ENCODE measurements at places on chromosomes 6 and 20. TPM values are rescaled to one million over a fixed set of nuclear protein-coding genes. Genes with fewer than 3 reads are reported as not detected.
A peak's percentile ranks its signal among the peaks of the same experiment; 100 is the strongest.

GRCh38 chr6:97129106-97129505 is 153.9 kb downstream of the MMS22L start:
- DNase-seq, result no peak

DNA sequence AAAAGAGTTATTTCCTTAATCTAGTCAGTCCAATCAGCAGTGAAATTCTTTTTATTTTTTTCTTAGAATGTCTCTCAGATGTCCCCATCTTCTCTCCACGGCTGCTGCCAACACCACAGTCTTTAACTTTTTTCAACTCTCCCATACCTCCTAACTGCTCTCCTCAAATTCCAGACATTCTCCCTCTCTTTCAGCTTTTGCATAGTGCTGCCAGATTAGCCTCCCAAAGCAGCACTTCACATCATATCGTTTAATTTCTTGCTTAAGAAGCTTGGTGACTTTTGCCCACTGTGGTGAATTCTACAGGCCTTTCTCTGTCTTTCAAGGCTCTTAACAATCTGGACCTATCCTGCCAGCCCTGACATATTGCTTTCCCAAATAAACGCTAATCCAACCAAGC is 233.4 kb downstream of the UST start:
- no peak for DNase-seq

GRCh38 chr20:24786646-24787045 is 162.4 kb upstream of the CST7 start:
- DNase-seq, result no peak

SLC22A16 gene
- not detected for total RNA-seq

DNA sequence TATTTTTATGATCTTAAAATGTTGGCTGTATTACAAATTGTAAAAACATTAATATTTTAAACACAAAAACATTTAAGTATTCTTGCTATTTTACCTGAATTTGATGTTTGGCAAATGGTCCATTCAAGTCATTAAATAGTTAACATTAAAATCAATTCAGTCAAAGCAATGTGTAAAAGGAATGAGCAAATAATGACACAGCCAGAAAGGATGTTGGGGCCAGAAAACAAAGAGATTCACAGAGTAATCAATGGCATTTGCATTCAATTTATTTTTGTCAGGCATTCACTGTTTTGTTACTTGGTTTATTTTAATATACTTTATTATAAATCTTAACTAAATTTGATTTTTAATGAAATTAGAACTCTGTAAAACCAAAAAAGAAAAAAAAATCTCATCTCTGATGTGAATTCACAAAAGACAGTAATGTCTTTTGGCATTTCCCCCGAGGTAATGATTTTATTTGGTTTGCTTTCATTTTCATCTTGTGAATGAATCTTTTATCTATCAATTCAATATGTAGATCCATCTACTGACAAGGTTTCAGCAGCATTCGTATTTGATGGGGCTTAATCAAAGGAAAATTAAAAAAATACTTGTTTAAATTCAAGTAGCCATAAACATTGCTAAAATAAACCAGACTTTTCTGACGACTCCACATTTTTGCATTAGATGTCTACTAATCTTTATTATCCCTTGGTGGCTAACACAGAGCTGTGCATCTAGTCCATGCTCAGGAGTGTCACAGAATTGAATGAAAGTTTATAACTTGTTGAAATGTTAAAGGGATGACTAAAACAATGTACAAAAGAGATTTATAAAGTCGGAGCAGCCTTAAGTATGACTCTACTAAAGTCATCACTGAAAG is 866.7 kb upstream of the GJE1 start:
- no peak for DNase-seq

MATN4 gene
- not detected for total RNA-seq

- DNase-seq, result no peak
These were observed 40.3 kb upstream of the ARMC2 start for GRCh38 chr6:108807928-108808327.

- DNase-seq, result no peak
These were observed 174.2 kb downstream of the MYLK4 start for GRCh38 chr6:2576499-2576898.

RBCK1 gene
- 133 TPM for total RNA-seq

- no peak for DNase-seq
These were observed 135.6 kb downstream of the SLC24A3 start for GRCh38 chr20:19347943-19348456.

GRCh38 chr6:13851330-13851729 is 37.0 kb upstream of the MCUR1 start:
- peak; percentile 31 for DNase-seq

GRCh38 chr20:57435105-57435497 is 43.9 kb downstream of the RBM38 start:
- DNase-seq, result no peak

DNA sequence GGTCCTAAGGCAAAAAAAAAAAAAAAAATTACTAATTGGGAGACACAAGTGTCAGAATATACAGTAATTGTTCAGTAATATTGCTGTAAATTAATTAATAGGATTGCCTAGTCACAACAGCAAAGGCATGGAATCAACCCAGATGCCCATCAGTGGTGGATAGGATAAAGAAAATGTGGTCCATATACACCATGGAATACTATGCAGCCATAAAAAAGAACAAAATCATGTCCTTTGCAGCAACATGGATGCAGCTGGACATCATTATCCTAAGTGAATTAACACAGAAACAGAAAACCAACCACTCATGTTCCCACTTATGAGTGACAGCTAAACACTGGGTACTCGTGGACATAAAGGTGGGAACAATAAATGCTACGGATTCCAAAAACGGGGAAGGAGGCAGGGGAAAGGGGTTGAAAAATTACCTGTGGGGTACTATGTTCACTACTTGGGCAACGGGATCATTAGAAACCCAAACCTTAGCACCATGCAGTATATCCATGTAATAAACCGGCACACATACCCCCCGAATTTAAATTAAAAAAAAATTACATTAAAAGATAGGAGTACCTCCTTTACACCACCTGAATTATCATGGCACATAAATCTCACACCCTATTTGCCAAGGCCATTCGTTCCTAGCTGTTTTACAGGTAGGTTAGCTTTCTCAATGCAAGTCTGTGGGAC is 689 bp upstream of the PFDN4 start:
- DNase-seq, result no peak

PROCR gene
- total RNA-seq, result 17.6 TPM

VGLL2 gene
- total RNA-seq, result not detected

PRR18 gene
- total RNA-seq, result 0.23 TPM

DNA sequence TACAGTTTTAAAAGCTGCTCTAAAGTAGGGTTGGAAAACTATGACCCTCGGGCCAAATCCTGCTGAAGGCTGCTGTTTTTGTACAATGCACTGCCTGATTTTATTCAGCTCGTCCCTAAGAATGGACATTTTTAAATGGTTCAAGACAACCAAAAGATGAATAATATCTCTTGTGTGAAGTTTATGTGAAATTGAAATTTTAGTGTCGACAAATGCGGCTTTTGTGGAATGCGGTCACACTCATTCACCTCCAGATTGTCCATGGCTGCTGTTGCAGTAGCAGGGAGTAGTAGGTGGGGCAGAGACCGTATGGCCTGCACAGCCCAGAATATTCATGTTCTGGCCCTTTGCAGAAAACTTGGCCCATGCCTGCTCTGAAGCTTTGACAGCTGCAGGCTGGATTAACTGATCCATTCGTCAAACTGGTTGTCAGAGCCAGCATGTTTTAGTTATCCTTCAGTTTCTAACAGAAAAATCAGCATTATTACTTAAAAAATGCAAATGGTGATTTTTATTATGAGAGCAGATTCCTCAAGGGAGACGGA is 91.6 kb downstream of the PSMG4 start:
- DNase-seq, result no peak

DNA sequence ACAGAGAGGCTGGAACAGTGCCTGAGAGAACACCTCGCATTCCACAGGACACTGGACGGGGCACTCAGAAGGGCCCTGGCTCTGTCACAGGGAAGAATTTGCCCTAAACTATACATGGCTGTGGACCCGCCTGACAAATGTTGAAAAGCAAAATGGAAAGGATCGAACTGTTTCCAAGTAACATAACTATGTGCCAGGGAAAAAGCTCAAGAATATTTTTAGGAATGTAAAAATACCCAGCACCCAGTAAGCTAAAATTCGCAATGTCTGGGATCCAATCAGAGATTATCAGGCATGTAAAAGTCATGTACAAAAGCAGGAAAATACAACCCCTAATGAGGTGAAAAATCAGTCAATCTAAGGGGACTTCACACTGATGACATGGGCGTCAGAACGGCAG is 215.9 kb downstream of the TTLL2 start:
- DNase-seq, result no peak

DNA sequence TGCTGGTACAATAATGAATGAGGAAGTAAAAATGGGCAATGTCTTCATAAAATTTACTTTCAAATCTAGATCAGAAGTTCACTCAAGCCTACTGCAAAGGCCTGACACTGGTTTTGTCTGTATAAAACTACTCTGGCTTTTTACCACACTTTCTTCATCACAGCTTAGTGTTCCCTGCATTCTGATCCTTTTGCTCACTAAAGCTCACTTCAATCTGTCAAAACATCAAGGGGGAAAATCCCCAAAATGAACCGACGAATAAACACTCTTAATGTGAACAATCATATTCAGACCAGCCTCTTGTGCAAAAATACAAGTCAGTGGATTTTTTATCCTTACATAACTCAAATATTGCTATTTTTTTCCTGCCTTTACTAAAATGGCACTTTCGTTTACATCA is 98.5 kb downstream of the PRDM1 start:
- no peak for DNase-seq

DNA sequence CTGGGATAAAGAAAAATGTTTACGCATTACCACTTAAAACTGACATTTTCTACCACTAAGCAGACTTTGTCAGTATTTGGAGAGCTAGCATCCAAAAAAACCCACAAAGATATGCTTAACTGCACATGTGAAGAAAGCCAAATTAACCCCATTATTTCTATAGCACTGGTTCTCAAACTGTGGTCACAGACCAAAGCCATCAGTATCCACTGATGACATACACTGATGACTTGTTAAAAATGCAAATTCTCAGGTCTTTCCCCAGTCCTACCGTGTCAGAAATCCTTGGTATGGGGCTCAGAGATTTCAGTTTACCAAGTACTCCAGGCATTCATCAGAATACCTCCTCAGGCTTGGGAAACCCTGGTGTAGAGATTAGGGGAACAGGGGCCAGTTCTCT is 230.2 kb downstream of the PTPRK start:
- DNase-seq, result no peak

- no peak for DNase-seq
These were observed 68.8 kb downstream of the CDS2 start for GRCh38 chr20:5195655-5196054.

UBE2C gene
- total RNA-seq, result 1.1 TPM

- DNase-seq, result no peak
These were observed 256.7 kb downstream of the UST start for GRCh38 chr6:149003560-149003959.

ZNF334 gene
- 18.7 TPM for total RNA-seq

GRCh38 chr20:55360895-55361294 is 644.4 kb downstream of the CBLN4 start:
- DNase-seq, result no peak

DNA sequence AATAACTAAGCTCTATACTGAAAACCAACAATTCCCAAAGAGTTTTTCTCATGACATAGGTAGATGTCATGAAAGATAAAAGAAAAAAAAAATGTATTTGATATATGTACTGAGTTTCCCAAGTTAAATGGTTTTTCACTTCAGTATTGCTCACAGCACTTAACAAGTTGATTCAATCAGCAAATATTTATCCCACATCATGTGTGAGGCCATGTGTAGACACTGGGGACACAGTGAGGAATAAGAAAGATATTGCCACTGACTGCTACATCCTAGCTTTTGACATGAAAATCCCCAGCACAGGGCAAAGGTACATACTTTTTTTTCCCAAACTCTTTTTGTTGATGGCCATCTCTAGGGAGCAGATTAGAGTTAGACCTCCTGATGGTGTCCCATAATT is 25.3 kb downstream of the SPTLC3 start:
- DNase-seq, result no peak

DNA sequence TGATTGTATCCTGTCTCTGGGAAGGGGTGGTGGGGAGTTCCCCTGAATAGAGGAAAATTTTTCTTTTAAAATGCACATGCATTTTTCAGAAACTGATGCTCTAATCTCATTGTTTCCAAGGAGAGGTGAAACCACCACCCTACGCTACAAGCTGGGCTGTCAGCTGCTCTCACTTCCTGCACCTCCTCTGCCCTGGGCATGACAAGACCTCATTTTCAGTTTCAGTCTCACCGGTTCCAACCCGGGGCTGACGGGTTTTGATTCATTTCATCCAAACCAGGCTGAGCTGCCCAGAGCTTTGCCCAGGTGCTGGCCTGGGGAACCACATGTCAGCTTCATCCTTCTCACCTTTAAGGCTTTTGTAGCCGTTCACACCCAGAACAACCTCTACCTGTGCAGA is 99.7 kb downstream of the EYA2 start:
- peak; percentile 69 for DNase-seq

GRCh38 chr6:14706378-14706929 is 539.4 kb upstream of the JARID2 start:
- peak; percentile 49 for DNase-seq

CNKSR3 gene
- total RNA-seq, result 22.1 TPM

DNA sequence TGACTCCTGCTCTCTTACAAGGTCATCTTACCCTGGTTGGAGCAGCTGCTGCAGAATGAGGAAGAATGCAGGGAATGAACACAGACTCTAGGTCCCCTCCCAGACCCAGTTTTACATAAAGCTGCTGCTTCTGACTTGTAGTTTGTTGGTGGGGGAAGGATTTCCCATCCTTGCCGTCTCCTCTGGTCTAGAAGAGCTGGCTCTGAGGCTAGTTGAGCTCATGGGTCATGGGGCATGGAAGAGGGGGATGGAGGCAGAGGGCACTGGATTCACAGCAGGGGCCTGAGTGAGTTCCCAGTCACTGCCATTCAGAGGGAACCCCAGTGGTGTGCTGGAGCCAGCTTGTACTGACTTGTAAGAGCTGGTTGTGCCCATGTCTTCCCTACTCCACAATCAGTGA is 9.2 kb upstream of the GUCA1A start:
- DNase-seq, result no peak

DNA sequence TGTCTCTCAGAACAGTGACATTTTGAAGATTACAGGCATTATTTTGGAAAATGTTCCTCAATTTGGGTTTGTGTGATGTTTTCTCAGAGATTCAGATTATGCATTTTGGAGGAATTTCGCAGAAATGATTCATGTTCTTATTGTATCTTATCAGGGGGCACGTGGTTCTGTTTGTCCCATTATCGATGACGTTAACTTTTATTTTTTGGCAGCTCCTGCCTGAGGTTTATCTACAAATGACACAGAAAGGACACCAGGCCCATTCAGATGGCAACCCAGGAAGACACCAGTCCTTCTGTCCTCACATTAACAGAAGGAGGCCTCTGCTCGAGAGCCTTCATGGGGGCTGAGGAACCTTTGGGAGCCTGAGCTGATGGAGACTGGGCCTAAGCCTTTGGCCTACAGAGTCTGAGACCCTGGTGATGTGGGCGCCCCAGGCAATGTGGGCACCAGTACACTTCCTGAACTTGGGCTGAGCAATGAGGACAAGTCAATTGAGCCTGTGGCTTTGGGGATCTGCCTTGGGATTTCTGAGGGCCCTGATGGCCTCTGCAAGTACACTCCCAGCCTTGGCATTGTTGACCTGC is 41.2 kb upstream of the EZR start:
- DNase-seq, result no peak

MMP24 gene
- 0.55 TPM for total RNA-seq

GRCh38 chr6:52726741-52727535 is 36.3 kb downstream of the GSTA2 start:
- no peak for DNase-seq

GRCh38 chr6:40727271-40727670 is 140.1 kb upstream of the LRFN2 start:
- no peak for DNase-seq

GPR63 gene
- 1.4 TPM for total RNA-seq

- DNase-seq, result no peak
These were observed 329.1 kb upstream of the TSHZ2 start for GRCh38 chr20:52643034-52643433.

PMEPA1 gene
- 15.2 TPM for total RNA-seq
